ENCODE measurements at places on chromosomes 11 and 22.

DNA sequence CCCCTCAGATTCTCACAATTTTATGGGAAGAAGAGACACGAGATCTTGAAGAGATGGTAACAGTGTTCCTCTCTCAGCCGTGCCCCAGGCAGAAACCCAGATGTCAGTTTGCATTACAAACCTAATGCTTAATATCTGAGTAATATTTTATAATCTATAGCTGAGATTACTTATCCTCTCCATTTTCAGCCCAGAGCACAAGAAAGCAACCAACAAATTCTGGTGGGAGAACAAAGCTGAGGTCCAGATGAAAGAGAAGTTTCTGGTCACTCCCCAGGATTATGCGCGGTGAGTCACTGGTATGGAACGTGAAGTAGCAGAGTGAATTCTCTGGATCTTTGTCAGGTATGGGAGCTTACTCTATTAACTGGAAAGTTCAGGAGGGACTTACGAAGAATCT is 884 bp downstream of the CENATAC start:
- DNase-seq: no peak

GRCh38 chr22:43819421-43819921 is 7.4 kb upstream of the EFCAB6 start:
- no peak for DNase-seq

DNA sequence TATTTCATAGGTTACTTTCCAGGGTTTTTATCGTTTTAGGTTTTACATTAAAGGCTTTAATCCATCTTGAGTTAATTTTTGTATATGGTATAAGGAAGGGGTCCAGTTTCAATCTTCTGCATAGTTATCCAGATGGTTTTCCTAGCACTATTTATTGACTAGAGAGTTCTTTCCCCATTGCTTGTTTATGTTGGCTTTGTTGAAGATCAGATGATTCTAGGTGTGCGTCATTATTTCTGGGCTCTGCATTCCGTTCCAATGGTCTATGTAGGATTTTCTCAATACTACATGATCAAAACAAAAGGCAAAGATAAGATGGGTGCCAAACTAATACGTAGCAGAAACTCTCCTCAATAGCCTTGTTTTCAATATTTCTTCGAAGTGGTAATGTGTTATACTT is 14.3 kb upstream of the RIC3 start:
- DNase-seq: no peak

DNA sequence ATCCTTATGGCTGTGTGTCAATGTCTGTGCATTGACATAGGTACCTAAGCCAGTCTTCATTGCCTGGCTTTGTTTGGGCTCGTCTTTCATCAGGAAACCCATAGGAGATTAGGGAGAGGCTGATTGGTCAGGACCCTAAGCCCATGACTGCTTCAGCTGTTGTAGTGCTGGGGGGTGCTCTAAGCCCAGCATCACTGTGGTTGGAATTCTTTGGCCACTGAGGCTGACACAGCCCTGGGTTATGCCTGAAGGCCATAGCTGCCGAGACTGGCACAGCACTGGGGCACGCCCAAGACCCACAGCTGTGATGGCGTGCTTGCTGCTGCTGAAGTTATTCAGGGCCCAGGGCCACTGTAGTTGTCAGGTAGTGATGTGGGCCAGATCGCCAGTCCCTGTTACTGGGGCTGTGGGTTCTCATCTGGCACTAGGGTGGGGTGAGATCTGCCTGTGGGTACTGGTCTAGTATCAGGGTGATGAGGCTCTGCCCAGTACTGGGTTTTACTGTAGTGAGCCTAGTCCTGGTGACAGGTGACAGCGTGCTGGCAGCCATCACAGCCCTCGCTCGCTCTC is 4.9 kb downstream of the USP18 start:
- DNase-seq: no peak

- no peak for DNase-seq
These were observed 2.7 kb downstream of the NDUFS8 start for GRCh38 chr11:68032997-68033707.

DNA sequence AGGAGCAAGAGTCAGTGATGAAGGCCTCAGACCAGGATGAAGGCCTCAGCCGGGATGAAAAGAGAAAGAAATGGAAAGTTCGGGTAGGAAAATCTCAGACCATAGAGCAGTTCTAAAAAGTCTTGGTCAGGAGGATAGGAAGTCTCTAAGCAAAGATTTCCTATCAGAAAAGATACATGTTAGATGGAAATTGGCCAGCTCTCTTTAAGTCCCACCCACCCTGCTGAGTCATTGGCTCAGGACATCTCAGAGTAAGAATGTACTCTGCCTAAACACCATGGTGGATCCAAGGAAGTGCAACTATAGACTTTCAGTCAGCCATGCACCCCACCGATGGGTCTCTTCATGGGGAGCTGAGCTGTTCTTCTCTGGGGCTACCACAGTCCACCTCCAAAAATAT is 4.4 kb downstream of the OR8B3 start:
- DNase-seq: no peak

GRCh38 chr11:41189701-41190436 is 269.6 kb downstream of the LRRC4C start:
- no peak for DNase-seq

- no peak for DNase-seq
These were observed 7.9 kb downstream of the SNAP29 start for GRCh38 chr22:20866736-20867135.

DNA sequence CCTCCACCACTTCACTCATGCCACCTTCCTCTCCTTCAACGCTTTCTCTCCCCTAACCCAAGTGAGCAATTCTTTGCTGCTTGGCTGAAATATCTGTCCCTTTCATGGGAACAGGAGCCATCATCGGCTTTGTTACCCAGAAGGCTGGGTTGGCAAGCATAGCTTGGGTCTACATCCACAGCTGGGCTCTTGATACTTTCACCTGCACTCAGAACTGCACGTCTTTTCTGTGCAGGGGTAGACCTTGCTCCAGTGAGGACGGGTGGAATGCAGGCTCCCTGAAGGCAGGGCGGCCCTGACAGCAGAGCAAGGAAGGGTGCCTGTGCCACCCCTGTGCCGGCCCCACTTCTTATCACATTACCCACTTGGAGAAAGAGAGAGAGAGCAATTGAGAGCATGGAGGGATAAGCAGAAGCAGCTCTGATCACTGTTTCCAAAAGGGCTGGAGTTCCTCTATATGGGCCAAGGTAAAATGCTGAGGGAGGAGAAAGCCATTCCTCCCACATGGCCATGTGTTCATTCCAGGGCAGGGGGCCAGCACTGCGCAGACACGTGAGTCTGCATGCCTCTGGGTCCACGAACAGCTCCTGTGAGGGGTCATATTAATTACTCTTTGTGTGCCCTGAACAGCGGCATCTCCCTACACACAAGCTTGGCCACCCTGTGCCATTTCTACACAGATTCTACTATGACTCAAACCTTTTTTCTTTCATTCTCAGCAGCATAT is 181.8 kb downstream of the BUD13 start:
- no peak for DNase-seq

GRCh38 chr22:19960491-19961200 is 19.0 kb upstream of the TXNRD2 start:
- DNase-seq: no peak

GRCh38 chr22:36756746-36757655 is 18.9 kb downstream of the IFT27 start:
- DNase-seq: no peak

GRCh38 chr11:58428021-58428420 is at the start of gene OR5B2:
Gene OR5B2, minus strand, starts transcription at chr11:58428121. Its CDS starts 4,860 bp downstream, at chr11:58423261.
- DNase-seq: no peak

DNA sequence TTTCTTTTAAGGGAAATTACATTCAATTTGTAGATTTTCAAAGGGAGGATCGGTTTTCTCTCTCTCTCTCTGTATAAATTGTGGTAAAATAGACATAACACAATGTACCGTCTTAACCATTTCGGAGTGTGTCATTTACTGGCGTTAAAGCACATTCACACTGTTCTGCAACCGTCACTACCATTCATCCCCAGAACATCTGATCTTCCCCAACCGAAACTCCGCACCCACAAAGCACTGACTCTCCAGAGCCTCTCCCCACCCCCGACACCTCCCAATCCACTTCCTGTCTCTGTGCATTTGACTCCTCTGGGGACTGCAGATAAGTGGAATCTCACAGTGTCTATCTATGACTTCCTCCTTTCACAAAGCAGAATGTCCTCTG is 15.9 kb upstream of the GRAMD4 start:
- DNase-seq: peak; percentile 88

DNA sequence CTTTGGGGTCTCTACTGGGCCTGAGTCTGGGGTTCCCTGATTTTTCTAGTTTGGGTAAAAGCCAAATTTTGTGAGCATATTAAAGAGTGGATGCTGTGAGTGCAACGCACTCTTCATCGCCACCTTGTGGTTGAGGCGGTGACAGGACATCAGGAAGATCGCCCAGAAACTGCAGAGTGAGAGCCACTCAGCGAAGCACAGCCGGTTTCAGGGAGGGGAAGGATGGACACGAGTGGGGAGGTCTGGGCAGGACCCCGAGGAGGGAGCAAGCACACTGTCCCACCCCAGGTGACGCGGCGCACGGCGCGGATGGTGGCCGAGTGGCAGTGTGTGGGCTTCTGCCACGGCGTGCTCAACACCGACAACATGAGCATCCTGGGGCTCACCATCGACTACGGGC is 9.1 kb downstream of the SELENOO start:
- DNase-seq: peak; percentile 70

DNA sequence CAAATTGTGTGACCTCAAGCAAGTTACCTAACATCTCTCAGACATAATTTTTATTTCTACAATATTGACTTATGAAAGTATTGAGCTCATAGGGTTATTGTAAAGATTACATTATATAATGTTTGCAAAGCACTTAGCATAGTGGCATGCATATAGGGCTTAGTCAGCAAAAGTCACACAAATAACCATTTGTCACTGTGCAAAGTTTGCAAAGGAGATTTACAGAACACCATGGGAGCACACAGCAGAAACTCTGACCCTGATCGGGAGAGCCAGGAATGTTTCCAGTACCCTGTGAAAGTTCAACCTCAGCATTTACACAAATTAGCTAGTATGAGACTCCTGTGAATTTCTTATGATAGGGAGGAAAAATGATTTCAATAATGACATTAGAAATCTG is 804.6 kb upstream of the RAG2 start:
- DNase-seq: no peak

DNA sequence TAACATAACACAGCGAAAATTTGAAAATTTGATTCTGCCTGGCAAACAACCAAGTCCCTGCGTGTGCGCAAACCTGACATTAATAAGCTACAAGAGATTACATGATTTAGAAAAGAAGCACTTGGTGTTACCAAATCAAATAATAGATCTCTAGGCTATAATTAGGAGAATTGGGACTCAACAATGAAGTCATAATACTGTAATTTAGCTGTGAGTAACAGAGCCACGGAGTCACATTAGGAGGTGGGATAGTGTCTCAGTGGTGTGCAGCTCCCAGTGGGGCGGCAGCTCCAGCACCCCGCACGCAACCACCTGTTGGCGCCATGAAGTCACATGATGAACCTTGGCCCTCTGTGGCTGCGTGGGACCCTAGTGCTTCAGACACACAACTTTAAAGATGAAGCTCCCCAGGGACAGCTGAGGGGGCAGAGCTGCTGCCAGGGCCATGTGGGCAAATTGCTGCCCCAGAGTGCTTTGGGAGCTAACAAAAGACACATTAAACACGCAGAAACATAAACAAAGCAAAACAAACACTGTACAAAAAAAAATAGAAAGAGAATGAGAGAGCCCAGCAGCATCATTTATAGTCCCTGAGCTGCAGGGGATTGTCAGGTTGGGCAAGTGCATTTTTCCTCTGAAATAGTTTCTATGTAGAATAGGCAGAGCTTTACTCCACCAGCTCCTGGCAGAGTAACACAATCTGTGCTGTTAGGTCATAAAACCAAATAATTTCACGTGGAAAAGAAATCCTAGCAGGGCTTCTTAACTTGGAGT is 605.6 kb downstream of the SOX6 start:
- no peak for DNase-seq

DNA sequence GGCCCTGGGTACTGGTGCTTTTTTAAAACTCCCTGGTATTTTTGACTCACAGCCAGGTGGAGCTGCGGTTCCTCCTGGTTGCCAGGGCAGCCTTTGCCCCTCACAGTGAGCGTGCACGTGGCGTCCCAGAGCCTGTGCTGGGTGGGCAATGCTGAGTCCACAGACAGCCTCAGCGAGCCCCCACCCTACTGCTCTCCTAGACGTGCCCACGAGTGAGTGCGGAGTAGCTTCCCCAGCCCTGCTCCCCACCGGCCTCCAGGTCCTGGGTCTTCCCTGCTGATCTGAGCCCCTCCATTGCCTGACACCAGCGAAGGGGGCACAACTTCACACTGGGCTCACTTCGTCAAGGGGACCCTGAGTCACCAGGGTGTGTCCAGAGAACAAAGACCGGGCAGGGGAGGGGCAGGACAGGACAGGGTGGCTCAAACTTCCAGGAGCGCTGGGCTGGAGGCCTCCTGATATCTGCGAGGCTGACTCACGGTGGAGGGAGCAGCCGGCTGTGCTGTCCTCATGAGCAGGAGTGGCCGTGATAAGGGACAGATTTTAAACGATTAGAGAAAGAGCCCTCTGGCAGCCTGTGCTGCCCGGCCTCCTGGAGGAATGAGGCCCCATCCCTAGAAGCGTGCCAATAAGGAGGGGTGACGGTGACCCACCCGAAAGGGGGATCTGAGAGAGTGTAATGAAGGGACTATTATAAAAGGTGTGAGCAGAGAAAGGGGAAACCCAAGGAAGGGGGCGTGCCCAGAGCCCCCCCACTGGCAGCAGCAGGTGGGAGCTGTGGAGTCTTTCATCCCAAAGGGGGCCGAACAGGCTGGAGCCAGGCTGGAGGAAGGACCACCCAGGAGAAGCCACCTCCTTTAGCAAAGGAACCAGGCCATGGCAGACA is 129.3 kb upstream of the FGF3 start:
- DNase-seq: no peak

DNA sequence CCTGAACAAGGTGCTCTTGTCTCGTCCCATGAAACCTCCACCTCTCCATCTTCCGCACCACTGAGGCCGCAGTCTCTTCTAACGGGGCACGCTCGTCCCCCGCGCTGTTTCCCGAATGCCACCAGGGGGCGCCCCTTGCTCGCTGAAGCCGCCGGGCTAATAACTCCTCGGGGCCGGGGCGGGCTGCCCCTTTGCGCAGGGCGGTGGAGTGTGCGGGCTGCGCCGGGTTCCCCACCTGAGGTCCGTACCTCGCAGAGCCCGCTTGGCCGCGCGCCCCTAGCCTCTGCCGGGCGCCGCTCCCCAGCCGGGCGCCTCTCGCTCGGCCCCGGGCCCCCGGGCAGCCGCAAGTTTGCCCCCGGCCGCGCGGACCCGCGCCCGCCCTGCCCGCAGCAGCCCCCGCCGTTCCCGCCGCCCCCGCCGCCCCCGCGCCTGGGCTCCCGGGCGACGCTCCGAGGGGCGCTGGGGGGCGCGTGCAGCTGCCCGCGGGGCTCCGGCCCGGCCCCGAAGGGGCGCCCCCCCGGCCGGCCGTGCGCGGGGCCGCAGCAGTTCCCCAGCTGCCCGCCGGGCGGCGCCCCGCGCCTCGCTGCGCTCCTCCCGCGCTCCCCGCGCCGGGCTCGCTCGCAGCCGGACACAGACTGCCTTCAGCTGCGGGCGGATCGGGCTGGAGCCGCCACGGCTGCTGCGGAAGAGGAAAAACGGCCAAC is at the start of gene GRIK4:
Gene GRIK4, plus strand, starts transcription at position 633 of the 704 bp plus-strand sequence. CDS start 148,571 bp downstream, outside the sequence.
- DNase-seq: peak; percentile 72

DNA sequence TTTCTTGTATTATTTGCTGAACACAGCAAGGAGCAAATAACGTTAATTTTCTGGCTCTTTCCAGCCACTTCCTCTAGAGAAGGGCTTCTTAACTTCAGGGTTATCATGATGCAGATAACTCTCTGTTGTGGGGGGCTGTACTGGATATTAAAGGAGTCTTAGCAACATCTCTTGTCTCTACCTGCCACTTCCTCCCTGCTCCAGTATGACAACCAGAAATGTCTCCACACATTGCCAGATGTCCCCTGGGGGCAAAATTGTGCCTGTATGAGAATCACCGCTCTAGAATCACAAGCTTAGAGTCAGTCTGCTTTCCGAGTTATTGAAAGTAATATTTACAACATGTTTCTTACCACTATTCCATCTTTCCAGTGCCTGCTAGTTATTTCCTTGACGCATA is 6.8 kb downstream of the JRKL start:
- no peak for DNase-seq

All from activated CD4-positive, alpha-beta T cell treated with anti-CD3 and anti-CD28 coated beads, Interleukin-2, Interleukin-4, amounts not matched to agents 100 ng/mL and 50 ng/mL, durations not matched to agents 16 hours and 8 hours (primary cell).